Activated CD4-positive, alpha-beta T cell treated with anti-CD3 and anti-CD28 coated beads for 1 hour (primary cell): ENCODE measurements at places on chromosomes 16 and 17.

- no peak for DNase-seq
Observed at GRCh38 chr17:11642655-11643054, 44.4 kb downstream of the DNAH9 start.

DNA sequence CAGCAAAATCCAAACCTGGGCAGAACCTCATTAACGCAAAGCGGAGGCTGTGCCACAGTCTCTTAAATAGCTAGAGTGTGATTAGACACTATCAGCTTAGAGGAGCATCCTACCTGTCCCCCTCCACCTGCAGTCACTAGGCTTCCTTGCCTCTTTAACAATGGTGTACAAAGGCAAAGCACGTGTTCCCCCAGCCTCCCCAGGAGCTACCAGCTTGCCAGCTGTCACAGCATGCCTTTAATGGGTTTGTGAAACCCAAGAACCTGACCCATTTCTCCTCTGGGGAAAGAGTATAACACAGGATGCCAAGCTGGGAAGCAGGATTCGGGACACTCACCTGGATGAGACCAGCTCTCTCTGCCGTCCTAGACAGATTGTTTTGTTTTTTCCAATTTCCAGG, 37.2 kb upstream of the TBX2 start:
- no peak for DNase-seq

DNA sequence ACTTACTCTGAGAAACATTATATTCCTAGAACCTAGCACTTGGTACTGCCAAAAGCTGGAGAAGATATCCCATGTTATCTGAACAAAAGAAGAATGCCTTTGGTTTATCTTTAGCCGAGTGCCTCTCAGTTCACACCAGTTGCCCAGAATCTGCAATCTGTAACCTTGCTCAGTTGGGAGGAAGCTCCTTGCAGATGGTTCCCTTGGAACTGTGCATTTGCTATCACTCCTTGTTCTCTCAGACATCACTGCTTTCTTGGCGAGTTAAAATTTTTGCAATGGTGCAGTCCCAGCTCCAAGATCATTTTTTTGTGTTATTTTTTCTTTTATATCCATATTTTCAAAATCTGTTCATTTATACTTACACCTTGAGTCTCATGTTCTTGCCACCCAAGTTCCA, 446.5 kb downstream of the KCNJ2 start:
- DNase-seq: no peak

DNA sequence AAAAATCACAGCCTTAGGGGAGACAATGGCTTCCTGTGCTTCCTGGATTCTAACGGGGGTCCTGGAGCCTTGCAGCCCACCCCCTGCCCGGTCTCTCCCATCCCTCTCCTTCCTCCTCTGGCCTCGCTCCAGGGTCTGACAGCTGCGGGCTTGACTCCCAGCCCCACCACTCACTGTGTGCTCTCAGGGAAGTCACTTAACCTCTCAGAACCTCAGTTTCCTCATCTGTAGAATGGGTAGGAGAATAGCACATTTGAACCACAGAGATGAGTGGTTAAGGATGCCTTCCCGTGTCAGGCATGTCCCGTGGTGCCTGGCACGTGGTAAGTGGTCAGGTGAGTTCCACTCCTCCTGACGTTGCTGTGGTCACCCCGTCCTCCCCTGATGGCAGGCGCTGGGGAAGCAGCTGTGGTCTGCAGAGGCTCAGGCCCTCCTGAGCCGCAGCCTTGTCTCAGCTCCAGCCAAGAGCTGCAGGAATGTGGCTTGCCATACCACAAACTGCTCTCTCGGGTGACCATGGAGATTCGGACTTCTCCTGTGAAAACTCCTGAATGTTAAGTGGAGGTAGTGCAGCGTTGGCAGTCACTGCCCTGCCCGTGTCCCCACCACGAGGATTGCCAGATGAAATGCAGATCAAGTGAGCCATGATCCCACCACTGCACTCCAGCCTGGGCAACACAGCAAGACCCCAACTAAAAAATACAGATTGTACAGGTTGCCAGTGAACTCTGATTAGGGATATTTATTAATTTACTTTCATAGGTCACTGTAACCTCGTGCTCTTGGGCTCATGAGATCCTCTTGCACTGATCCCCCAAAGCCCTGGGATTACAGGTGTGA, 85.7 kb downstream of the NT5M start:
- no peak for DNase-seq

DNA sequence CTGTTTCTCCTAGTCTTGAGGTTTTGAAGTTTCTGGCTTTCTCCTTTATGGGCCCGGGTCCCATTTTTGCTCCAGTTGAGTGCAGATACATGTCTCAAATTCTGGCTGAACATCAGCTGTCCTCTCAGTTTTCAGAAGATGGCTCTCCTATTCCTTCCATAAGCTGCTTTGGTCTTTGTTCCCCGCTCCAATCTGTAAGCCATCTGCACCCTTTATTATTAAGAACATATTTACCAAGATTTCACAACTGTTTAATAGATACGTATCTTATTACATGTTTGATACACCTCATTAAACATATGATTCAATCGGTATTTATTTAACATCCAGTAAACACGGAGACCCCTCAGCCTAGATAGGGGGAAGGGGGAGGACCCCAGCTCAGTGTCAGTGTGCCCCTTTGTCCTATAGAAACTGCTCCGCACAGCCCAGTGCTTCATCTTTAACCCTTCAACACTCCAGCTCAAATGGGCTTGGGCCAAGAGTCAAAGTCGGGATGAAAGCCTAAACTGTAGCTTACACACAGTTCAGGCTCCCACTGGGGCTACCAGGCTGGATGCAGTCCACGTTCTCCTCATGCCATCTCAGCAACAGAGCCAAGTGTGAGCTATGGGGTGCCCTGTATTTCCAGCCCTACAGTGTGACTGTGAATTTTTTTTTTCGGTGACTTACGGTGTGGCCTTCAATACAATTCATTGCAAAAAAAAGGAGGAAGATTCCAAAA, 166.0 kb upstream of the ZFHX3 start:
- no peak for DNase-seq

GRCh38 chr17:7191571-7192270, 12.6 kb upstream of the ASGR1 start:
- no peak for DNase-seq

DNA sequence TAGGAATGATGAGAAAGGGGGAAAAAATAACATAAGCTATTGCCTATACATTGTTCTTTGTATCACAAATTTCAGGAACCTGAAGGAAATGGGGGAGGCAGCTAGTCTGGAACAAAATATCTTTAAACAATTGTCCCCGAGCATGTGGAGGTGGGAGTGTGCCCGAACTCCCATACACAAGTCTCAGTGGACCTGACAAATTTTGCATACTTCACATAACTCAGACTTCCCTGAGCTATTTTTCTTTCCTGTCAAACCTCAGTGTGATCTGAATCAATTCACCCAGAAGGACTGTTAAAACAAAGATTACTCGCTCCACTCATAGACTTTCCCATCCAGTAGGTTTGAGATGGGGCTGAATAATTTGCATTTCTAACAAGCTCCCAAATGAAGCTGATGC, 1.6 kb upstream of the XPO6 start:
- DNase-seq: no peak

DNA sequence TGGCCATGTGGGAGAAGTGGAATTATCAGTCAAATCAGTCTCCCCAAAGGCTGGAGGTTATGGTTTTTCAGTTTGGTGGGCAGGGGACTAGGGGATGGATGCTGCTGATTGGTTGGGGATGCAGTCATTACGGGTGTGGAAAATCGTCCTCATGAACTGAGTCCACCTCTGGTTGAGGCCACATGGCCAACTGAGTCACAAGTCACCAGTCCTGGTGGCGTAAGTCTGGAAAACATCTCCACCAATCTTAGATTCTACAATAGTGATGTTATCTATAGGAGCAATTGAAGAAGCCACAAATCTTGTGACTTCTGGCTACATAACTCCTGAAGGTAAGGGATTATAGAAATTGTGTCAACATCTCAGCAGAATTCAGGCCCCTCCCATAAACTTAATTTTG, 5.2 kb upstream of the RNF135 start:
- DNase-seq: no peak

DNA sequence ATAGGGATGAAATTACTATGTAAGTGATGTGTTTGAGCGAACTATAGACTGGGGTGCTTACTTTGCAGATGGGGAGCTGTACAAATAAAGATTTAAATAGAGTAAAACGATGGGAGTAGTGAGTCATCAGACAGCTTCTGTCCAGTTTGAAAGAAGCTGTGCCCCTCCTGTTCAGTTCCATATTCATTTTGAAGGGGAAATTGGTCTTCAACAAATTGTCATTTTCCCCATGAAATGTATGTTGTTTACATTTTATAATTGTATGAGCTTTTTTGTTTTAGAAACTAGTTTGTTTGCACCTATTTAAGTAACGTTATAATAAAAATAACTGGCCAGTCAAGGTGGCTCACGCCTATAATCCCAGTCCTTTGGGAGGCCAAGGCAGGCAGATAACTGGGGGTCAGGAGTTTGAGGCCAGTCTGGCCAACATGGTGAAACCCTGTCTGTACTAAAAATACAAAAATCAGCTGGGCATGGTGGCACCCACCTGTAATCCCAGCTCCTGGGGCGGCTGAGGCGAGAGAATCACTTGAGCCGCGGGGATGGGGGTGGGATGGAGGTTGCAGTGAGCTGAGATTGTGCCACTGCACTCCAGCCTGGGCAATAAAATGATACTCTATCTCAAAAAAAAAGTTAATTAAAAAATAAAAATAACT, 20.2 kb downstream of the SEC14L1 start:
- DNase-seq: no peak

GRCh38 chr17:61338874-61339478, 60.7 kb upstream of the TBX2 start:
- no peak for DNase-seq

- DNase-seq: no peak
Observed at GRCh38 chr17:15509095-15509494, 41.7 kb upstream of the CDRT4 start.

DNA sequence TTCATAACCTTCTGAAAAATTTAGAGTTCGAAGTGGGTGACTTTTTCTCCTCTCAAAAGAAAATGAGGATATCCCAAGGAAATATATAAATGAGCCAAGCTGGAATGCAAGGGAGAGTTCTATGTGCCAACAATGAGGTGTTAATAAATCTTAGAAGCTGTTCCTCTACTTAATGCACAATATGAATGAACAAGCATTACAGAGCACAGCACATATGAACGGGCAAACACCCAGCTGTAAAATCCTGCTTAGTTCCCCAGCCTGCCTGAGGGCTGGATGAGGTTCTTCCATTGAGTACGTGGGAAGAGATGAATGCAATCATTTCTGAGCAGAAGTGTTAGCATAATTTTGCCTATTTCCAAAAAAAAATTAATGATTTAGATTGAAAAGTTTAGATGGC, 58.1 kb downstream of the WDR59 start:
- no peak for DNase-seq

DNA sequence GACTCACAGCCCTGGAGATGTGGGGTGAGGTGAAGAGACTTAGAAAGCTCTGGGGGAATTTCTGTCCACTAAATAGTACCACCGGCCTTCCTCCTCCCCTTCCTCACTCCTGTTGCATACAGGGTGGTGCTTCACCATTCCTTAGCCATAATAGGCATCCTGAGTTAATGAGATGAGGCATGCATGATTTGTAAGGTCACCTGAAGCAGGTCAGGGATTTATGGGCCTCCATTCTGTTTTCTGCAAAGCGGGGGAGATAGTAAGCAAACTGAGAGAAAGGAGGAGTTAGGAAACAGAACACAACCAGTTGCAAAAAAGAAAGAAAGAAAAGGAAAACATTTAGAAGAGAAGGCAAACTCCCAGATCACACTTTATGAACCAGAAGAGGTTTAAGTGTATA, 9.3 kb upstream of the MYOCD start:
- DNase-seq: no peak

DNA sequence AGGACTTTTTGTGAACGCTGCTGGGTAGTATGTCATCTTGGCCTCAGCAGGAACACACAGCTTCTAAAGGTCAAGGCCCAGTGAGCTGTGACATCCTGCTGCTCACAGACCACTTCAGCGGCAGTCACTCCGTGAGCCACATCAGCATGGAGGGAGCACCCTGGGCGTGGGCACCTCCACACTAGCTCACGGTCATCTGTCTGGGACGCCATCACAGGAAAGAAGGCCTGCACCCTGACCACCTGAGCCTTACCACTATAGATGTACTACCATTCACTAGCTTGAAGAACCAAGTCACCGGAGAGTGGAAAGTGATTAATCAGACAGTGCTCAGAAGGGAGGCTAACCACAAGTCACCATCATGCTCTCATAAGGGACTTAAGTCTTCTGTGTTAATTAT, 3.3 kb downstream of the AXIN1 start:
- no peak for DNase-seq

DNA sequence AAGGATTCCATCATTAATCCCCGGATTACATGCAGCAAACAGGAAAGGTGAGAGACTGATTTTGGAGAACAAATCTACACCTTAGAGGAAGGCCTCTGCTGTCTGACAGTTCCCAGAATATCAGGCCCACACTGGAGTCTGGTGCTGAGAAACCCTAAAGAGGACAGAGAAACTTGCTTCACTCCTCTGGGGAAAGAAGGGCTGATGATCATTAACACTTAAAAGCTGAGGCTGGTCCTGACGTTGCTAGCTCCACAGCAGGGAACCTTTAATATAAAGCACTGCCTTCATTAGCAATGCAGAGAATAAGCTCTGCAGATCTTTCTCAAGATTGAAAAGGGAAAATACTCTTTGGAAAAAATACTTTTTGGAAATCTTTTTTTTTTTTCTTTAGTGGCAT, 1472.4 kb upstream of the GOT2 start:
- no peak for DNase-seq

- no peak for DNase-seq
Observed at GRCh38 chr17:28379814-28380801, 8.6 kb downstream of the SARM1 start.

DNA sequence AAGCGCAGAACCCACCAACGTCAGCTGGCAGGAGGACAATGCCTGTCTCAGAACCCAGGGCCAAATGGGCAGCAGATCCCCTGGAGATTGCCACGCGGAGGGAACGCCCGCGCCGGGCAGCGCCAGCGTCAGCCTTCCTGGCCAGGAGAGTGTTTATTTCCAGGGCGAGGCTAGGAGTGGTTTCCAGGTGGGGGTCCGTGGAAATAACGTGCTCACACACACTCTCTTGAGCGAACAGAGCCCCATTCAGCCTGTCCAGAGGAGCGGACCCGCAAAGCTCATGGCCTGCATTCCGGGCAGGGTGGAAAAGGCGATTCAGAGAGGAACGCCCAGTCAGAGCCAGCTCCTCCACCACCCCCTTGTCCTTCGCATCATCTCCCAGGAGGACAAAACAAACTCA, 40.3 kb downstream of the SDK2 start:
- no peak for DNase-seq

- DNase-seq: no peak
Observed at GRCh38 chr17:16189791-16190348, 25.5 kb downstream of the NCOR1 start.

- DNase-seq: no peak
Observed at GRCh38 chr17:61426482-61427304, 25.5 kb upstream of the TBX4 start.

GRCh38 chr17:7955414-7956227, 23.6 kb downstream of the CNTROB start:
- DNase-seq: no peak

- peak; percentile 87 for DNase-seq
Observed at GRCh38 chr17:42832934-42833766, at the start of gene PSME3. TSS of gene PSME3 (plus strand) at chr17:42833397. CDS start at chr17:42833632, 235 bp downstream.
